Sigmoid colon (tissue), 7 donors: ENCODE measurements at places on chromosomes 2 and 18. TPM values are rescaled to one million over a fixed set of nuclear protein-coding genes. Genes with fewer than 3 reads are reported as not detected.

The GAL3ST2 gene
- total RNA-seq, result not detected

The DAPL1 gene
- 4.1 TPM for total RNA-seq

The SLC9A2 gene
- not detected for total RNA-seq

DNA sequence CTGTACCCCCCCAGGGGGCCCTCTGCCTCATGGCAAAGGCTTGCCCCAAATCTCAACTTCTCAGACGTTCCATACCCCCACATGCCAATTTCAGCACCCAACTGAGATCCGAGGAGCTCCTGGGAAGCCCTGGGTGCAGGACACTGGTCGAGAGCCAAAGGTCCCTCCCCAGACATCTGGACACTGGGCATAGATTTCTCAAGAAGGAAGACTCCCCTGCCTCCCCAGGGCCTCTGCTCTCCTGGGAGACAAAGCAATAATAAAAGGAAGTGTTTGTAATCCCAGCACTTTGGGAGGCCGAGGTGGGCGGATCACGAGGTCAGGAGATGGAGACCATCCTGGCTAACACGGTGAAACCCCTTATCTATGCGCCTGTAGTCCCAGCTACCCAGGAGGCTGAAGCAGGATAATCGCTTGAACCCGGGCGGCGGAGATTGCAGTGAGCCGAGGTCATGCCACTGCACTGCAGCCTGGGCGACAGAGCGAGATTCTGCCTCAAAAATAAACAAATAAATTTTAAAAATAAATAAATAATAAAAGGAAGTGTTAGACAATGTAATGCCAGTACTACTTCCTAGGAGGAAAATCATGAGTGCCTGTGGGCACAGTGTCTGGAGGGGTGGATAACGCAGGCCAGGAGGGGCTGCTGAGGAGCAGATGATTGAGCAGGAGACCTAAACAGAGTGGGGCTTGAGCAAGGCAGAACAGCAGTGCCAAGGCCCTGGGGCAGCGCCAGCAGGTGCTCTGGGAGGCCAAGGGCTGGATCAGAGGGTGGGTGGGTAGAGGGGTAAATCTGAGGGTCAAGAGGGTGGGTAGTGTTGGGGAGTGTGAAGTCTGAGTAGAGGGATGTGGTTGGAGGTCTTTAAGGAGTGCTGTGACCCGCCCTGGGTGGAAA, 4.0 kb downstream of the ALPP start:
- DNase-seq, result no peak
- H3K27me3 ChIP-seq, result peaks cover 12% of the 10 kb centered on the region
- no peak overlapping the region for H3K27ac ChIP-seq
- no peaks in the 10 kb centered on the region for H3K4me1 ChIP-seq

- no peaks in the 10 kb centered on the region for H3K4me1 ChIP-seq
- no peak overlapping the region for H3K27ac ChIP-seq
- no peaks in the 10 kb centered on the region for H3K27me3 ChIP-seq
- no peaks in the 10 kb centered on the region for H3K36me3 ChIP-seq
Measured at GRCh38 chr2:224769489-224769888, 53.3 kb upstream of the CCDC195 start.

DNA sequence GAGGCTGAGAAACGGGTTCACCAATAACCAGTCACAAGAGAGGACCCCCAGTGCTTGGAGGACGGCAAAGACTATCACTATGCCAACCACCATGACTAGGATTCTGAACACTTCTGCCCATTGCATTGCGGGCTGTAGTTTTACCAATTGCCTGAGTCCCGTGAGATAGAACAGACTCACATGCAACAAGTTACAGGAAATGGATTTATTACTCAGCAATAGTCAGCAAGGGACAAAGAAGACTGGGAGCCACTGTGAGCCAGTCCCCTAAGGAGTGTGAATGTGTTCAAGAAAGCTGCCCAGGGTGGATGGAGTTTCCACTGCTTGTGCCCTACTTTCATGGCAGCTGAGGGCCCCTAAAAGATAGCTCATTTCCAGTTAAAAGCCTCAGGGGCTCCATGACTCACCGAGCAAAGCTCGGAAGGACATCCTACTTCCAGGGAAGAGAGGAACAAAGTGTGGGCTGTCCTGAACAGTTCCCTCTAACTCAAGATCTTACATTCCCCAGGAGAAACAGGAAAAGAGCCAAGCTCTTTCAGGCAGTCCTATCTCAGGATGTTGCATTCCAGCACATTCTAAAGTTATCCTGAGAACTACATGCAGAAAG, 54.4 kb downstream of the SLC4A3 start:
- DNase-seq, result no peak
- no peak overlapping the region for H3K27ac ChIP-seq
- H3K27me3 ChIP-seq, result no peaks in the 10 kb centered on the region
- no peak overlapping the region for H3K4me3 ChIP-seq
- no peaks in the 10 kb centered on the region for H3K36me3 ChIP-seq

DNA sequence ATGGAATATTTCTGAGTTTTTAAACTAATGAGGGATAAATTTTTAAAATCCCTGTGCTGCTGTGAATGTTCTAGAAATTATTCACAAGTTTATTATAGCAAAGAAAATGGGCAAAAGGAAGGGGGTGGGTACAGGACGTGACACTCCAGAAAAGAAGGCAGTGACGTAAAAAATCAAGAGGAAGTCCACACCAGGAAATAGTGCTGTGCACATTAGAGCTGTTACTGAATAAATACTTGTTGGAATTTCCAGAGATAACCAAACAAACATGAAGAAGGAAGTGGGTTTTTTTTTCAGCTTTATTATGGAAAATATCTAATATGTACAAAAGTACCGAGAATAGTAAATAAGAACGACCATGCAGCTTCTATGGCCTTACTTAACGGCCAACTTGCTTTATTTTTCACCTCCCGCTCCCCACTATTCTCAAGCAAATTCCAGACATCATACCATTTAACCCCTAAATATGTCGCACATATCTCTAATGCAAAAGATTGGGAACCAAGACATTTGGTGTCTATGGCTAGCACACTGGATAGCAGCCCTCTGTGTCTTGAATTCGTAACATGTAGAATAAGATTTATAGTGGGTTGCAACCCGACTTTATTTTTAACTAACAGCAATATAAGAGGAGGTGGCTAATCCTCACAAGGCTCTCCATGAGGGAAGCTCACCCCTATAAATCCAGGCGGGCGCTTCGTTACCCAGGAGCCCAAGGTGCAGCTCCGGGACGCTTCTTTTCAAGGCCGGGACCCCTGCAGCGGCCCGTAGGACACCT, 580 bp upstream of the NDUFV2 start:
- H3K27ac ChIP-seq, result peak overlapping the region; percentile 96
- H3K36me3 ChIP-seq, result no peaks in the 10 kb centered on the region
- no peak for DNase-seq
- H3K4me1 ChIP-seq, result peaks cover 43% of the 10 kb centered on the region

- no peaks in the 10 kb centered on the region for H3K4me1 ChIP-seq
- no peaks in the 10 kb centered on the region for H3K36me3 ChIP-seq
- H3K27ac ChIP-seq, result peak overlapping the region; percentile 37
- no peaks in the 10 kb centered on the region for H3K27me3 ChIP-seq
- H3K4me3 ChIP-seq, result no peak overlapping the region
- DNase-seq, result no peak
Measured at GRCh38 chr18:3283908-3284307, 22.0 kb downstream of the MYL12B start.

DNA sequence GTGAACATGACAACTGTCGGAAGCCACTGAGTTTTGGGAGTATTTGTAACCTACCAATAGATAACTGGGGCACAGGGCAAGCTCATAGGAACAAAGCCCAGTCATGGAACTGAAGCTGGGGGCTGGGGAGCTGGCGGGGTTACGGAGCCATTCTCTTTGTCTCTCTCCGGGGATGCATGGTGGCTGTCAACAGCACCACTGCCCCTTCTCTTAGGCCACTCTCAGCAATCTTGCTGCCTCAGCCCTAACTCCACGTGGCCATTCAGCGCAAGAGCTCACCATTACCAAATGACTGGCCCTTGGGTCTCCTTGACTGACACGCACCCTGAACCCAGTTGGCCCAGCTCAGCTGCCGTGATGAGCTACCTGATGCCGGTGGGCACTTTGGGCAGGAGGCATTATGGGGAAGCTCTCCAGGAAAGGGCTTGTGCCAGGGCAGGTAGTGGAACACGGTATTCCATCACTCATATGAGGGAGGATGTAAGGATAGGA, 33.6 kb upstream of the ODC1 start:
- no peaks in the 10 kb centered on the region for H3K27me3 ChIP-seq
- H3K4me3 ChIP-seq, result no peak overlapping the region
- no peaks in the 10 kb centered on the region for H3K36me3 ChIP-seq
- no peaks in the 10 kb centered on the region for H3K4me1 ChIP-seq

DNA sequence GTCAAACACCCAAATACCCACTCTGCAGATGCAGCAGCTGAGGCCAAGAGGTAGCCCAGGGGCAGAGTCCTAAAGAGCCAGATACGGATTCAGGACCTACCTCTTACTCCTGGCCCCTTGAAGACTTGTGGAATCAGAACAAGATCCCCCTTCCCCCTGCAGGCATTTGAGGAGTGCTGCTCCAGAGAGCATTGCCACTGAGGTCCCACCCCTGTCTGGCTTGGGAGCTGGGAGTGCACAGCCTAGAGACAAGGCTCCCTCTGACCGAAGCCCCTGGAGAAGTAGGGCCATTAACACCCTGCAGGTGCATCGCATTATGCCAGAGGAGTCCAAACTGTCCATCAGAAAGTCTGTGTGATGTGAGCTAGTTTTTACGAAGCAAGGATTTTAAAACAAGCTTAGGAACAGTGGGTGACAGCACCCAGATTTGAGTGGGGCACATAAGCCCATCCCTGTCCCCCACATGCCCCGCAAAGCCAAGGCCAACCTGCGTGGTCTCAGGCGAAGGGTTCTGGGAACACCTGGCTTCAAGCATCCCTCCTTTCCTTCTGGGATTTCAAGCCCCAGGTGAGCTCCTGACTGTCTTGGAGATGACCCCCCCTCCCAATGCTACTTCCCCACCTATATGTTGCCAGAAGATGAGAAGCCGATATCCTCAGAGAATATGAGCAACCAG, 48.4 kb downstream of the MTERF4 start:
- H3K36me3 ChIP-seq, result no peaks in the 10 kb centered on the region
- DNase-seq, result peak; percentile 47
- H3K4me3 ChIP-seq, result no peak overlapping the region

DNA sequence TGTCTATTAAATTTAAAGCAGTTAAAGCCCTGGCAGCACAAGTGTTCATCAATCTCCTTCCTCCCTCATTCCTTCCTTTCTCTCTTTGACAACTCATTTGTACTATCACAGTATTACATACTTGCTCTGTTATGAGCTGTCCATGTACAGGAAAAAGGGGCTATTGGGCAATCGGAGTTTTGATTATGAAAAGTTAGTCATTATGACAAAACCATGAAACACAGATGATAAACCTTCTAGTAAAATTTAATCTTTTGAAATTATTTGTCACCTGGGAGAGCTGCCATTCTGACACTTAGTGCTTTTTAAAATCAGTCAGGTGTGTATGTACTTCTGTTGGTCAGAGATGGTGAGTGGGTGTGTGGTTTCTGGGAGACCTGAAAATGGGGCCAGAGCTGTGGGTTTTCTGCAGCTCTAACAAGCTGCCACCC, 39.4 kb downstream of the MAP4K4 start:
- no peak for DNase-seq
- peaks cover 60% of the 10 kb centered on the region for H3K4me1 ChIP-seq
- H3K27ac ChIP-seq, result peak overlapping the region; percentile 35
- H3K4me3 ChIP-seq, result no peak overlapping the region
- H3K36me3 ChIP-seq, result no peaks in the 10 kb centered on the region
- no peaks in the 10 kb centered on the region for H3K27me3 ChIP-seq

- no peak for DNase-seq
- H3K4me3 ChIP-seq, result no peak overlapping the region
- H3K27ac ChIP-seq, result no peak overlapping the region
- no peaks in the 10 kb centered on the region for H3K36me3 ChIP-seq
- H3K4me1 ChIP-seq, result no peaks in the 10 kb centered on the region
Measured at GRCh38 chr18:2572171-2572569, 813 bp downstream of the NDC80 start.

DNA sequence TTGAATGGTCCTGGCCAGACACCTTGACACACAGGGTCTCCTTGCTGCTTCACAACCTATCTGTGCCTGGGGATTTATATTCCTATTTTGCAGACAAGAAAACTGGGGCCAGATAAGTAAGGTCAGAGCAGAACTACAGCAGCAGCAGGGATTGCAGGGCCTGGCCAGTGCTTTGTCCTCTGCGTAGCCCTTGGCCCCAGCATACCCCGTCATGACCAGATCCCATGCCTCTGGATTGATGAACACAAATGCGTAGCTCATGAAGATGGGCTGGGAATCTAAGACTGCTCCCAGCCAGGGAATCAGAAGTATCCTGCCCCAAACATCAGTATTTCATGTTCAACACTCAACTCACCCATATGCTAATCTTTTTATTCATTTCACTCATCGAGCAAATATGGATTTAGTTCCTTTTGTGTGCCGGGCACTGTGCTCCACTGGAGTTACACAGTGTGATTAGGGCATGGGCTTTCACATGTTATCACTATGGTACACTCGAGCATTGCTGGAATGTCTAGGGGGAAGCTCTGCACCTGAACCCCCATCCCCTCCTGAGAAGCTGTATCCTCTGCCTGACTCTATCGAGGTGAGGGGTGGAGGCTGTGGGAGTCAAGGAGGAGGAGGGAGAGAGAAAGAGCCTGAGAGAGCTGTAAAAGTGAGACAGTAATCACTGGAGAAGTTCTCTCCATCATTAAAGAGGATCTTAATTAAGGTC, 143.3 kb downstream of the CYP26B1 start:
- H3K27ac ChIP-seq, result no peak overlapping the region
- no peak overlapping the region for H3K4me3 ChIP-seq
- DNase-seq, result no peak

GRCh38 chr2:33024758-33025157, 78.0 kb downstream of the LTBP1 start:
- H3K27me3 ChIP-seq, result no peaks in the 10 kb centered on the region
- H3K4me3 ChIP-seq, result no peak overlapping the region
- H3K27ac ChIP-seq, result no peak overlapping the region
- no peaks in the 10 kb centered on the region for H3K4me1 ChIP-seq
- no peaks in the 10 kb centered on the region for H3K36me3 ChIP-seq
- DNase-seq, result no peak

DNA sequence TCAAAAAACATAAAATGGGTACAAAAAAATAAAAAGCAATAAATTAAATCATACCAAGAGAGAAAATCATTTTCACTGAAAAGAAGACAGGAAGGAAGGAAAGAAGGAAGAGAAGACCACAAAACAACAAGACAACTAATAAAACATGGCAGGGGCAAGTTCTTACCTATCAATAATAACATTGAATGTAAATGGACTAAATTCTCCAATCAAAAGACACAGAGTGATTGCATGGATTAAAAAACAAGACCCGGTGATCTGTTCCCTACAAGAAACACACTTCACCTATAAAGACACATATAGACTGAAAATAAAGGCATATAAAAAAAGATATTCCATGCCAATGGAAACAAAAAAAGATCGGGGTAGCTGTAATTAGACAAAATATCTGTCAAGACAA, 82.6 kb upstream of the CERS6 start:
- H3K27ac ChIP-seq, result no peak overlapping the region
- H3K4me3 ChIP-seq, result no peak overlapping the region
- DNase-seq, result no peak
- no peaks in the 10 kb centered on the region for H3K4me1 ChIP-seq

GRCh38 chr2:225400060-225400511, 576 bp downstream of the NYAP2 start:
- H3K4me1 ChIP-seq, result no peaks in the 10 kb centered on the region
- no peak for DNase-seq
- no peak overlapping the region for H3K27ac ChIP-seq
- H3K4me3 ChIP-seq, result no peak overlapping the region
- no peaks in the 10 kb centered on the region for H3K27me3 ChIP-seq
- no peaks in the 10 kb centered on the region for H3K36me3 ChIP-seq
